Lower lobe of right lung (tissue), 2 donors: ENCODE measurements at places on chromosomes 3 and 15. TPM values are rescaled to one million over a fixed set of nuclear protein-coding genes. Genes with fewer than 3 reads are reported as not detected.

The FBXL22 gene
- 1.4 TPM for total RNA-seq

The ADAMTSL3 gene
- total RNA-seq, result 26.4 TPM

The PLSCR1 gene
- total RNA-seq, result 194 TPM

The CHST14 gene
- 15.9 TPM for total RNA-seq

The SLC28A2 gene
- total RNA-seq, result 0.21 TPM

The IDH2 gene
- total RNA-seq, result 46.7 TPM

The LAMB2 gene
- total RNA-seq, result 410 TPM

The SENP2 gene
- total RNA-seq, result 36.5 TPM

The AADAC gene
- 5.6 TPM for total RNA-seq

The SEMA3G gene
- total RNA-seq, result 23.6 TPM

The CCNB2 gene
- 2.0 TPM for total RNA-seq

The SLC9C1 gene
- not detected for total RNA-seq

The SMC4 gene
- 57.6 TPM for total RNA-seq

The COL6A5 gene
- total RNA-seq, result 4.5 TPM

The LIPC gene
- 1.0 TPM for total RNA-seq

The TMF1 gene
- 40.0 TPM for total RNA-seq

The FMN1 gene
- 38.8 TPM for total RNA-seq

The GRM2 gene
- 0.15 TPM for total RNA-seq

The FAH gene
- 25.6 TPM for total RNA-seq

The COL7A1 gene
- total RNA-seq, result 2.6 TPM

The ERC2 gene
- total RNA-seq, result 1.5 TPM

The CSPG4 gene
- 15.0 TPM for total RNA-seq

The DNAJA4 gene
- 34.4 TPM for total RNA-seq

The GOLGA8N gene
- total RNA-seq, result 14.3 TPM

The TPRA1 gene
- 38.8 TPM for total RNA-seq

The TP63 gene
- total RNA-seq, result 2.1 TPM

The DAZL gene
- not detected for total RNA-seq

The NUTM1 gene
- total RNA-seq, result not detected

The PFN2 gene
- 28.5 TPM for total RNA-seq

The IL5RA gene
- 5.6 TPM for total RNA-seq

The PSMD6 gene
- total RNA-seq, result 51.1 TPM

The NANOGP8 gene
- 0.59 TPM for total RNA-seq

The BLOC1S6 gene
- total RNA-seq, result 41.0 TPM

The PLSCR2 gene
- 0.86 TPM for total RNA-seq

The P2RY13 gene
- total RNA-seq, result 14.4 TPM

The SERPINI1 gene
- 6.7 TPM for total RNA-seq

The GOLGA8T gene
- not detected for total RNA-seq

The TGM4 gene
- total RNA-seq, result not detected

The STRA6 gene
- not detected for total RNA-seq

The CCDC33 gene
- total RNA-seq, result 5.9 TPM

The SLC12A1 gene
- total RNA-seq, result not detected

The KLHL40 gene
- total RNA-seq, result not detected

The MAGEL2 gene
- 0.12 TPM for total RNA-seq

The TMEM207 gene
- total RNA-seq, result not detected

The CCR1 gene
- total RNA-seq, result 47.4 TPM

The CCDC191 gene
- 6.4 TPM for total RNA-seq

The DUOXA2 gene
- total RNA-seq, result not detected

The TMEM43 gene
- total RNA-seq, result 73.7 TPM

The CAMP gene
- 2.3 TPM for total RNA-seq

The C3orf85 gene
- total RNA-seq, result not detected
